NCI-H2171 (cell line): ENCODE measurements at places on chromosomes 3 and 15.
A peak's percentile ranks its signal among the peaks of the same experiment; 100 is the strongest.

- no peak for DNase-seq
Observed at GRCh38 chr3:39101022-39101689, 6.3 kb downstream of the GORASP1 start.

- no peak for DNase-seq
Observed at GRCh38 chr15:63915209-63915872, 81.6 kb upstream of the HERC1 start.

- no peak for DNase-seq
Observed at GRCh38 chr15:30650012-30650929, 24.3 kb downstream of the ARHGAP11B start.

DNA sequence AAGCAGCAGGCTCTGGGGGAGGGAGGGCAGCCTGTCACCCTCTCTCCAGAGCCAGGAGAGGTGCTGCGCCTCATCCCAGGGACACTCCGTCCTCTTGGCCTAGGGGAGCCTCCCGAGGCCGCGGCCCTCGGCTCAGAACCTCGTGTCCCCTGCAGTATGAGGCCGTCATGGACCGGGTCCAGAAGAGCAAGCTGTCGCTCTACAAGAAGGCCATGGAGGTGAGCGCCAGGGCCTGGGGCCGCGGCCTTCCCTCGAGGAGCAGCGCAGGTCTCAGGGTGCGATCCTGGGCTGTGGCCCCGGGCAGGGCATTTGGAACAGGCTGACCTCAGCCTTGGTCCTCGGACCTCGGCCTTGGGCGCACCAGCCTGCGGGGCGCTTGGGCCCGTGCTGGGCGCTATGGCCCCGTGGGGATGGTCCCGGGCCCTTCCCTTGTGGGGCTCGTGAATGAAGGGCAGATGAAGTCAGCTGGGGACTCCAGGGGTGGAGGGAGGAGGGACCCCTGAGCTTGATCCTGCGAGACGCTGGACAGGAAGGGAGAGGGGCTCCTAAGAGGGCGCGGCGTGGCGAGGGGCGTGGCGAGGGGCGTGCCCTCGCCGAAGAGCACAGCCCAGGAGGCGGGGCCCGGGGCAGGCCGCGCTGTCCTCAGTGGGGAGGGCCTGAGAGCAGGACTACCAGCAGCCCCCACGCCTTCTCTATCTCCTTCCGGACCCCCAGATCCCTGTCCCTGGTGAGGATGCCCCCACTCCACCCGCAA, 32.9 kb downstream of the PSTPIP1 start:
- DNase-seq = no peak

DNA sequence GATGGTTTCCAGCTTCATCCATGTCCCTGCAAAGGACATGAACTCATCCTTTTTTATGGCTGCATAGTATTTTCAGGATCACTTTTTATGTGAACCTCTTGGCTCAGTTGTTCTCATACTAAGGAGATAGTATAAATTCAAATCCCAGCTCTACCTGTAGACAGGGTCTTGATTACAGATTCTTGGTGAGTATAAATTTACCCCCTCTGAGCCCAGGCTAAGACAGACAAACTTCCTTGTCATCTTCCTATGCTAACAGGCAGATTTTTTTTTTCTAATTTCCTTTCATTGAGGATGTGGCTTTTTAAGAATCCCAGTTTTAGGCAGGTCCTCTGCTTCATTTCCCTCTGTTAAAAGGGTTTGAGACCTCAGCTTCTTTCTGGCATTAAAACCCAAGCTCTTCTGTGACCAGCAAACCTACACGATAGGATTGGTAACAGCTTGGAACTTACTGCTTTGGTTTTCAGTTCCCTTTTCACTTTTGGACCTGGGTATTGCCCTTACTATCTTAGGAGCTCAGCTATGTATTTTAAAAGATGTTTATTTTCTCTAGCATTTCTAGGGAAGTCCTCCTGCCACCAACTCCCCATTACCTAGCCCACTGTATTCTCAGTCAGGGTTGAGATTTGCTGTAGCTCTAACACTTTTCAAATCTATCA, 72.5 kb downstream of the VPS8 start:
- no peak for DNase-seq

GRCh38 chr3:175065497-175065896, 206.4 kb downstream of the NAALADL2 start:
- peak; percentile 19 for DNase-seq

DNA sequence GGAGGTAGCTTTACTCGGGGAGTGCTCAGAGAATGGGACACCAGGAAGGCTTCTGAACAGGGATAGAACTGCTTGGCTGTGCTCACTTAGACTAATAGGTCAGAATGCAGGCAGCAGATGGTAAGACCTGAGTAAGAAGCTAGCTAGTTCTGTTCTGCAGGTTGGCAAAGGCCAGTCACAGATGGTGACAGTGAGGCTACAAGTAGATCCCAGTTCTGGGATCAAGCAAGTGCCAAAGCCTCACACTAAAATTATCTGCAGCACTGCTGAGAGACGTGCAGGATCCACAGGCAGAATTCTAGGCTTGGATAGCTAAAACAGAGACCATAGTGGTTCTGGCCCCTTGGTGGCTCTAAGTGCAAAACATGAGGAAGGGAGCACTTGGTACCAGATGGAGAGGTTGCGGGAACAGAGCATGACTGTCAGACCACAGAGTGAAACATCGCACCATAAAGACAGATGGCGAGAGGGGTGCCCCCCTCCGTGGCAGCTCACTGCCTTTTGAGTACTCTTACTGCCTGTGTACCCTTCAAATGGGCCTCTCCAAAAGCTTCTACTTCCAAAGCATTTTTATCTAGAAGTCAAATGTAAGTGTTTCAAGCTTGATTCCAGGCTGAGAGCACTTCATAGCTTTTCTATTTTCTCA, 3.6 kb upstream of the GLCE start:
- DNase-seq = peak; percentile 92

DNA sequence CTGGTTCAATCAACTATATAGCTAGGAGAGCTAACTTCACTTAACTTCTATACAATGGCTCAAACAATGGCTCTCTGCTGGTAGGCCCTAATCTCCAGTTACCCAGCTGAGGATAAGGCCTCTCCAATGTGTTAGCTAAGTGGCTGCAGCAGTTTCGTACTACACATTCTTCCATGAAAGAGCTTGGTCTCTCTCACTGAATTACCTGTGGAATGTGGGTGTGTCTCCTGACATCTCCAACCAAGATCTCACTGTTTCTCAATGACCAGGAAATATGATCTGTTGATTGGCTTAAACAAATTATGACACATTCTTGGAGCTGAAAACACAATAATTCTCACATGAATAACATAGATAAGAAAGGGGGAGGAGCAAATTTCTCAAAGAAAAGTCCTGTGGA, 169.8 kb upstream of the ROBO1 start:
- DNase-seq = no peak

GRCh38 chr3:173920386-173920785, 522.8 kb downstream of the NLGN1 start:
- no peak for DNase-seq
